ENCODE measurements at places on chromosomes 4 and X.

- DNase-seq = peak; percentile 5
Observed at GRCh38 chr4:180398564-180398963, 1844.6 kb upstream of the TENM3 start.

GRCh38 chr4:186104890-186105646, 564 bp downstream of the FAM149A start:
- no peak for DNase-seq

DNA sequence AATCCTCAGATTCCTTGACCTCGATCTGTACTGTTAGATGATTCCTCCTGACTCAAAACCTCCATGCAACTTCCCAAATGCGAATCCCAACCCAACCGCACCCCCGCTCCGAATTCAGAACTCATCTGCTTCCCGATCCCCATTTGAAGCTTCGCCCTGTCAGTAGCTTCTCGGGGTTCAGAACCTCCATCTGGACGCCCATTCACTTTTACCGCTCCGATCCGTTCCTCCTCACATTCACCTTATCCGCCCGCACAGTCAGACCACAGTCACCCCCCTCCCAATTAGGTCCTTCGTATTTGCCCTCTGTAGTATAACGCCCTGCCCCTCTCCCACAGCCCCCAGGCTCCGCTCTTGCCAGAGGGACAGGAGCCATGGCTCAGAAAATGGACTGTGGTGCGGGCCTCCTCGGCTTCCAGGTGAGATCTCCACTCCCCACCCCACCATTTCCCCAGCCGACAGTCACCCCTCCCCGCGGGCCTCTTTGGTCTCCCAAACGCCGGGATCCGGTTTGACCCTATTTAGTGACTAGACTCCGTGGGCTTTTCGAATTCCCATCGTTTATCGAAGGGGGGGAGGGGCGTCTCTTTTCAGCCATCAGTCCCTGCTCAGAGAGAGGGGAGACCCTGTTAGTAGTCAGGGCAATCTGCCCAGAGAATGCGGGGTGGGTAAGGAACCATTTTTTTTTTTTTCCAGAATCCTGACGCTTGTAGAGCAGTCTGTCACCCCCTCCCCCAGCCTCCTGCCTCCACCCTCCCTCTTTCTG, 691 bp downstream of the MAGED1 start:
- DNase-seq = peak; percentile 67

- no peak for DNase-seq
Observed at GRCh38 chr4:14841801-14842768, 160.2 kb upstream of the CPEB2 start.

DNA sequence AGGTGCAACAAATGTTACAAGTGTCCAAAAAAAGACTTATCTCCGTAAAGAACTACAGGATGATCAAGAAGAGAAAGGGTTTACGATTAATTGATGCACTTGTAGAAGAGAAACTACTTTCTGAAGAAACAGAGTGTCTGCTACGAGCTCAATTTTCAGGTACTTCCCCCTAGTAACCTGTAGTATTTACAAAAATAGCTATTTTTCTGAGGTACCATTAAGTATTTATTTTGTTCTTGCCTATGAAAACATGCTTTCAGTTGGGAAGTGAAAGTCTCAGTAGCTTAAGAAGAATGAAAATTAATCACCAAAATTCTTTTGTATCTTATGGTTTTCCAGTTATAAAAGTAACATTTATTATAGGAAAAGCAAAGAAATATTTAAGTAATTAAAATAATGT, 5.9 kb downstream of the THAP9 start:
- no peak for DNase-seq
